ENCODE measurements at places on chromosomes 5 and 9.

- DNase-seq, result no peak
Observed at GRCh38 chr5:134581241-134581981, 51.2 kb downstream of the SAR1B start.

GRCh38 chr5:127564002-127564769, 46.7 kb downstream of the PRRC1 start:
- DNase-seq, result peak; percentile 48

DNA sequence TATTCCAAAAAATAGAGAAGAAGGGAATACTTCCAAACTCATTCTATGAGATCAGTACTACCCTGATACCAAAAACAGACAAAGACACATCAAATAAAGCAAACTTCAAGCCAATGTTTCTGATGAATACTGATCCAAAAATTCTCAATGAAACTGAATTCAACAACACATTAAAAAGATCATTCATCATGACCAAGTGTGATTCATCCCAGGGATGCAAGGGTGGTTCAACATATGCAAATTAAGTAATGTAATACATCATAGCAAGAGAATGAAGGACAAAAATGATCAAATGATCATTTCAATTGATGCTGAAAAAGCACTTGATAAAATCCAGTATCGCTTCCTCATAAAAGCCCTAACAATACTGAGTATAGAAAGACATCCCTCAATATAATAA, 4.9 kb upstream of the RCL1 start:
- no peak for DNase-seq

DNA sequence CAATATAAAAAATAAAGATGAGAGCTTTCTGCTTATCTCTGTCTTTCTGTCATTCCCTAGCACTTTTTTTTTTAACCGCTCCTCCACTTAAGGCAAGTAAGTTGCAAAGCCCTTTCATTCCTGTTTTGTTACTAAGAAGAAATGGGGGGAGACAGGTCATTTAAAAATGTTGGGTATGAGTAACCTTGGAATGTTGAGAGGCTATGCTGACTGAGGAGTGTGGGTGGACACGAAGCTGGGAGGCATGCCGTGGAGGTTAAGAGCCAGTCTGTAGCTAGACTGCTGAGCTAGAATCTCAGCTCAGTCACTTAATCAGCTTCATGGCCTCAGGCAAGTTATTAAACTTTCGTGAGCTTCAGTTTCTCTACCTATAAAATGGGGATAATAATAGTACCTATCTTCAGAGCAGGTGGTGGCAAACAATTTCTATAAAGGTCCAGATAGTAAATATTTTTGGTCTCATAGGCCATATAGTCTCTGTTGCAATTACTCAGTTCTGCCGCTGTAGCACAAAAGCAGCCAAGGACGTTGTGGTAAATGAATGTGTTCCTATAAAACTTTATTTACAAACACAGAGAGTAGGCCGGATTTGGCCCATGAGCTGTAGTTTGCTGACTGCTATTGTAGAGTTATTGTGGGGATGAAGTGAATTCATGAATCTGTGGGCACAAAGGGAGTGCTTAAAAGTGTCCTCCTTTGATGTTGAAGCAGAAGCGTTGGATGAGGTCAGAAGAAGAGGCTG, 220.0 kb downstream of the GABBR2 start:
- no peak for DNase-seq

- no peak for DNase-seq
Observed at GRCh38 chr5:96008987-96009647, 47.5 kb upstream of the ELL2 start.

DNA sequence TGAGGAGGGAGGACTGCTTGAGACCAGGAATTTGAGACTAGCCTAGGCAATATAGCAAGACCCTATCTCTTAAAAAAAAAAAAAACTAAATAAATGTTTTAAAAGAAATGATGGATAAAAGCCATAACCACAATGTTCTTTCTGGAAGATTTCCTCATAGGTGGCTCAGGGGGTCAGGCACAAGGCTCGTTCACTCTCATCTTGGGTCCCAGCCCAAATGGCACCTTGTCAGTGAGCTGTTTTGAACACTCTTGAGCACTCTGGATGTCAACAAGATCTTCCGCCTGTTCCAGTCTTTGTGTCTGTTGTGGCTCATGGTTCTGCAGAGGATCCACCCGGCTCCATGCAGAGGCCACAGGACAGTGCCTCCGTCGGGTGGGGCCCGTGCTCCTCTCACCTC, 35.7 kb upstream of the LMX1B start:
- DNase-seq, result no peak

- DNase-seq, result no peak
Observed at GRCh38 chr5:36261186-36261585, 19.5 kb upstream of the NADK2 start.

DNA sequence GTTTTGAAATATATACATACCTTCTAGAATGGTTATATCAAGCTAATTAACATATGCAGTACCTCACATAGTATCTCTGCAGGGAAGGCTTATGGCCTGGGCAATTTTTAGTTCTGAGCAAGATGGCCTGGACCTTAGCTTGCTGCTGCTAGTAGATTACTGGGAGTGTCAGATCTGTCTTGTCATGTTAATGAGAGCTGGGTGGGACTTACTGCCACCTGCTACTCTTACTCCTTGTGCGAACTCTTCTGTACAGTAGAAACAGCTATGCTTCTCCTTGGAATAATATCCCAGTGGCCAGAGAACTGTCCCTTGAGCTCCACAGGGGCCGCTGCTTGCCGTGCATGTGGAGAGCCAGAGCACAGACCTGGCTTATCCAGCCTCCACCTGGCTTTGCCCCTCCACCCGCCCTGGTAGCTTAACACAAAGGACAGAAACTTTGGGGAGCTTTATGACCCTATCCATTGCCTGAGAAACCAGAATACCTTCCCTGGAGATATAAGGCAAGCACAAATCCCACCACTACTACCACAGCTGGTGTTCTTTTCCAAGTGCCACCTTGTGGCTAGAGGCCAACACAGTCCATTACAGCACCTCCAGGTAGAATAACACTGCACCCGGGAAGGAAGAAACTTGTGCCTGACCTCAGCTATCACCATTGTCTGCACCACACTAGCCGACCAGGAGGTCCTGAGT, 74.4 kb upstream of the RUSC2 start:
- DNase-seq, result no peak

DNA sequence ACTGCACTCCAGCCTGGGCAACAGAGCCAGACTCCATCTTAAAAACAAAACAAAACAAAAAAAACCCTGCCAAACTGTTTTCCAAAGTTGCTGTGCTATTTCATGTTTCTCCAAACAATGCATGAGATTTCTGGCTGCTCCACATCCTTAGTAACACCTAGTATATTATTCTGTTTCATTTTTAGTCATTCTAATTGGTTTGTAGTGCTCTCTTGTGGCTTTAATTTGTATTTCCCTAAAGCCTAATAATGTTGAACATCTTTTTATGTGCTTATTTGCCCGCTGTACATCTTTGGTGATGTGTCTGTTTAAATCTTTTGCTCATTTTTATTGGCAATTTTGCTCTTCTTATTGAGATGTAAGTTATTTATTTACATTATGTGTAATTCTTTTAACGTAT, 18.4 kb upstream of the TTC1 start:
- DNase-seq, result no peak

- no peak for DNase-seq
Observed at GRCh38 chr5:149706158-149706557, 24.0 kb upstream of the PPARGC1B start.

GRCh38 chr9:13076616-13077015, 202.9 kb downstream of the MPDZ start:
- no peak for DNase-seq

DNA sequence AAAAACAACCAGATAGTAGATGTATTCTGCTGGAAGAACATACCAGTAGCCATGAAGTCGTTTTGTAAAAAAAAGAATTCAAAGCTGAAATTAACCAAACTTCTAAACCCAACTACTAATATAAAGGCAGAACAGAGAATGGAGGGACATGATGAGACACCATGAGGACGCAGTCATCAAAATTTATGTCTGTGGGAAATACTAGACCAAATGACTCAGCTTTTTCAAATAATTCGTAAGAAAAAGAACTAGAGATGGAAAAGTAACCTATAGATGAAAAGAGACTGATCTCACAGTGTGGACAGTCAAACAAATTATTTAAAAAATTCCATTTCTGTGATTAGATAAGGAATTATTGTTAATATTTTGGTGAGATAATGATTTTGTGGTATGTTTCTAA, 10.3 kb downstream of the TTC23L start:
- no peak for DNase-seq

GRCh38 chr5:13317654-13318053, 626.8 kb downstream of the DNAH5 start:
- DNase-seq, result no peak

DNA sequence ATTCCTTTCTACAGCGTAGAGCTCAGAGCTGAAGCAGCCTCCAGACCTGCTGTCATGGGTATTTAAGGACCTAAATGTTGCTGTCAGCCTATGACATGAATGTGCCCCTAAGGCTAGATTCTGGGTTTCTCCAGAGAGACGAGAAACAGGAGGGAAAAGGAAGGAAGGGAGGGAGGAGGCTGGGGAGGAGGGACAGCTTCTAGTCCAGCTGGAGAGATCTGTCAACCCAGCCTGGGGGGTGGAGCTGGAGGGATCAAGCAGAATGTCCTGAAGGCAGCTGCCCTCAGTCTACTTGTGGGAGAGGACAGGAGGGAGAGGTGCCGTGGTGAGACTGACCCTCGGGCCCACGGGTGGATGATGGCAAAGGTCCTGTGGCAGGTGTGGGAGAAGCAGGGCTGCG, 1.1 kb upstream of the DBH start:
- no peak for DNase-seq

DNA sequence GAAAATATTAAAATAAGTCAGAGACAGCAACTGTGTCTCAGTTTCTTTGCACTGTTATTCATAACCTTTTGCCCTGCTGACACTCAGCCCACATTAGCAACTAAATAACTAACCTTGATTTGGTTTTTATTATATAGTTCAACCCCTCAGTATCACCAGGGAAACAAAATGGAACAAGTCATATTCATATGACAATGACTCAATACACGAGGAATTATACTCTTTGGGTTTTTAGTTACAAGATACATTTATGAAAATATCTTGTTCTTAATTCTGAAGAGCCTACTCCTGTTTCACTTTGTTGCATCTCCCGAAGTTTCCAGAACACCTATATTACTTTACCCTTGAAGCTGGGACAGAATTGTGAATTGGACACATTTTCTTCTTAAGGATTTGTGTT, 845.4 kb downstream of the EFNA5 start:
- no peak for DNase-seq

GRCh38 chr5:25295067-25295466, 650.3 kb upstream of the CDH10 start:
- no peak for DNase-seq

DNA sequence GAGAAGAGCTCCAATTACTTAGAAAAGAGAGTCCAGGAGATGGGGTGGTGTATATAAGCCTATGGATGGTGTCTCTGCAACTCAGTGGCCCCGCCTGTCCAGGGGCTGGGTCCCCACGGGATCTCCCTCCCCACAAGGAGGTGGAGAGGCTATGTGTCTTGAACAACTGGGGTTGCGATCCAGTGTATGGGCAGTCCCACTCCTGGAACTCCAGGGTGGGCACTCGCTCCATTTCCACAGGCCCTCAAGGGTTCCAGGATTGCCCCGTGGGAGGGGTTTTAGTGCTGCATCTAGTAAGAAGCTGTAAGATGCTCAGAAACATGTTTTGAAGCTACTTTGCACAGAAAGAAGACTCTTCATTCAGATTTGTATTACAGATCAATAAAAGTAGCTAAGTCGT, 558 bp upstream of the SMAD5 start:
- DNase-seq, result no peak

DNA sequence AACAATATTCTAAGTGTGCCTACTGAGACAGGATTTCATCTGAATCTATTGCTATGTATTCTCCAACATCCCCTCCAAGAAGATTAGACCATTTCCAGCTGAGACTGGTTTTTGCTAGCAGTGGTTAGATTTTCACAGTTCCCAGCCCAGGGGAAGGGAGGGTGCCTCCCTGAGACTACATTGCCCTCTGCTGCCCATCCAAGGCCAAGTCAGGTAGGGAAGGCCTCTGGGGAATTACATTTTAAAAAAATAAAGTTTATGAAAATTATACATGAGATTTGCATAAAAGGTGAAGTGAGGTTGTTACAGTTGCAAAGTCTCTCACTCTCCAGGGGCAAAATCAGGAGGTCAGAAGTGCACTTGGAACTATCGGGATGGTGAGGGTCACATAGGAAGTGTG, 28.0 kb upstream of the SYK start:
- DNase-seq, result no peak

DNA sequence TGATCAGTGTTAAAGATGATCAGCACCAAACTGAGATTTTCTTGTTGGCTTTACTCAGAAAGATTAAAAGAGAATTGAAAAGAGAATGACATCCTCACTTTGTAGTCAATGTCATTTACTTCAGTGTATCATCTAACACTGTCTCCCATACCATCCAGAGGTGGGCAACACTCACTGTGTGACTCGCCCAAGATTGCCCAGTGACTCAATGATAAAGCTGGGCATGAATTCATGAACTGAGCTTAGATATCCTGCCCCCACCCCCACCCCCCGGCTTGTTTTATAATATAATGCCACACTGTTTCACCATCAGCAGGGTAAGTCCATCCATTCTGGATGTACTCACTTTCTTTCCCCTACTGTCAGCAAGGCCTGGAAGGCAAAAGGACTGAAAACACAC, 242.2 kb downstream of the FAM114A2 start:
- no peak for DNase-seq

GRCh38 chr5:10077791-10078545, 171.7 kb downstream of the ATPSCKMT start:
- no peak for DNase-seq

DNA sequence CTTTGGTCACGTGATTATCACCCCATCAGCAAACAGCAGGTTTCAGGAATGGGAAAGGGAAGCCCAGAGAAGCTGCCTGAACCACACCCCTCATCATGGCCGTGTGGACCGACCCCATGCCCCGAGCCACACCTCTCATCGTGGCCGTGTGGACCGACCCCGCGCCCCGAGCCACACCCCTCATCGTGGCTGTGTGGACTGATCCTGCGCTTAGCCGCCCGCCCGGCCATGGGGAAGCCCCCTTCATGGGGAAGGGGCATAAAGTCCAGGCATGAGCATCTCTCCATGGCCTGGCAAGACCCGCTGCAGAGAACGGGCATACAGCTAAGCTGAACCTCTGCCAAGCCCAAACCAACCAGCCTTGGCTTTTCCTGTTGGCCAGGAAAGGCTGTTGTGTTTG, 6.4 kb downstream of the SNAPC4 start:
- DNase-seq, result no peak

- no peak for DNase-seq
Observed at GRCh38 chr5:115907177-115907576, 55.1 kb upstream of the LVRN start.

GRCh38 chr9:103397868-103398600, 402.9 kb downstream of the CYLC2 start:
- no peak for DNase-seq
